ENCODE measurements at places on chromosomes 16 and 17.

DNA sequence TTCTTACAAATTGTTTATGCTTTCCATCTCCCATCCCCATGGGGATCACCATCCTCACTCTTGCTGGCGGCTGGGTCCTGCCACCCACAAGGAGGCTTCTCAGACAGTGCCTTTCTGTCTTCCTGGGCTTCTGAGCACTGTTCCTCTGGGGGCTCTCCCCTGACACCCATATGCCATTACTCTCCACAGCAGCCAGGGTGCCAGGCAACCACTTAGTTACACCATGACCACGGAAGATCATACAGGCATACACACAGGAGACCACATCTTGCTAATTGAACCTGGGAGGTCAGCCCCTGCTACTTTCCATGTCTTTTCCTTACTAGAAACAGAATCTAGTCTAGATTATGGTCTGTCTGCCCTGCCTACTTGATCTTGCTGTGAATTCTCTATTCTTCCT, 27.7 kb upstream of the HS3ST2 start:
- no peak for DNase-seq

GRCh38 chr16:14077918-14078317, 6.8 kb downstream of the MRTFB start:
- no peak for DNase-seq

GRCh38 chr16:25151996-25152395, 40.5 kb downstream of the LCMT1 start:
- no peak for DNase-seq

DNA sequence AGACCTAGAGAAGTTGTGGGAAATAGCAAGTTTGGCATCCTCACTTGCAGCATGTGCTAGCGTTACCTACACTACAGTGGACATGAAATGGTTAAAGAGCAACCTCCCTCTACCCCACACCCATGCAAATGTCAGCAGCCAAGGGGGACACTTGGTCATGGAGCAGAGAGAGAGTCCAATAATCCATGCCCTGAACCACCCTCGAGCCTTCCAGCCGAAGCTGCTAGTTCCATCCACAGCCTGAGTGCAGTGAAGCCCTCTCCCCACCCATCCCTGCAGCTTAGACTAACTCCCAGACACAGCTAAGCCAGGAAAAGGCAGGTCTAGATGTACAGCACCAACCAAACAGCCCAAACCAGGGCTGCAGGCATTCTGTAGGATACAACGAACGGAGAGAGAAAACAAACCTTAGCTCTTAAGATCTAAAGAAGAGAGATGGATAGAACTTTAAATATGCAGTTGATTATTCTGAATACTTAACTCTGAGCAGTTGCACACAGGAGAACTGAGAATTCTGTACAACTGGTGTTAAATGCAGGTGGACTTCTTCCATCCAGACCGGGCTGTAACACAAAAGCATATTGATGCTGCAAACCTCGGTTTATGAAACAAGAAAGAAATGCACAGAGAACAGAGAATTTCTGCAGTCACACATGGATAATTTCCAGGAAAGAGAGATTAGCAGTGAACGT, 93.8 kb downstream of the SALL1 start:
- DNase-seq = no peak

DNA sequence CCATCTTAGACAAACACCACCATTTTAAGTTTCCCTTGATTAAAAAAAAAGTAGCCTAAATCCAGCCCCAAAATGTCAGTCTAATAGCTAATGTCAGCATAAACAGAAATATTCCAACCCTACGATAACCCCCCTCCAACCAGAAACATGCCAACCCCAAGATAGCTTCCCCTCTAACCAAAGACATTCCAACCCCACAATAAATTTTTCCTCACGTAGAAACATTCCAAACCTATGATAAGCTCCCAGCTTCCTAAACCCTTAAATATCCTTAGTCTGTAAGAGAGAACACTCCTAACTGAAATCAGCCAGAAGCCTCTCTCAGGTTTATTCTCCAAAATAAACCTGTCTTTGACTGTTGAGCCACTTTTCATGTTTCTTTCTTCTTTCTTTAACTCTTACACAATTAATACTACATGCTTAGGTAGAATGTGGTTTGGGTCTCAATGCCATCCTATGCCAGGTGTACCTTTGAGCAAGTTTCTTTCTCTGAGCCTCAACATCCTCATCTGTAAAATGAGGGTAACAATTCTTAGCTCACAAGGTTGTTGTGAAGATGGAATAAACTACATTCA, 10.5 kb upstream of the KRT38 start:
- DNase-seq = no peak

- no peak for DNase-seq
These were observed 246.9 kb upstream of the GSE1 start for GRCh38 chr16:85366031-85366763.

DNA sequence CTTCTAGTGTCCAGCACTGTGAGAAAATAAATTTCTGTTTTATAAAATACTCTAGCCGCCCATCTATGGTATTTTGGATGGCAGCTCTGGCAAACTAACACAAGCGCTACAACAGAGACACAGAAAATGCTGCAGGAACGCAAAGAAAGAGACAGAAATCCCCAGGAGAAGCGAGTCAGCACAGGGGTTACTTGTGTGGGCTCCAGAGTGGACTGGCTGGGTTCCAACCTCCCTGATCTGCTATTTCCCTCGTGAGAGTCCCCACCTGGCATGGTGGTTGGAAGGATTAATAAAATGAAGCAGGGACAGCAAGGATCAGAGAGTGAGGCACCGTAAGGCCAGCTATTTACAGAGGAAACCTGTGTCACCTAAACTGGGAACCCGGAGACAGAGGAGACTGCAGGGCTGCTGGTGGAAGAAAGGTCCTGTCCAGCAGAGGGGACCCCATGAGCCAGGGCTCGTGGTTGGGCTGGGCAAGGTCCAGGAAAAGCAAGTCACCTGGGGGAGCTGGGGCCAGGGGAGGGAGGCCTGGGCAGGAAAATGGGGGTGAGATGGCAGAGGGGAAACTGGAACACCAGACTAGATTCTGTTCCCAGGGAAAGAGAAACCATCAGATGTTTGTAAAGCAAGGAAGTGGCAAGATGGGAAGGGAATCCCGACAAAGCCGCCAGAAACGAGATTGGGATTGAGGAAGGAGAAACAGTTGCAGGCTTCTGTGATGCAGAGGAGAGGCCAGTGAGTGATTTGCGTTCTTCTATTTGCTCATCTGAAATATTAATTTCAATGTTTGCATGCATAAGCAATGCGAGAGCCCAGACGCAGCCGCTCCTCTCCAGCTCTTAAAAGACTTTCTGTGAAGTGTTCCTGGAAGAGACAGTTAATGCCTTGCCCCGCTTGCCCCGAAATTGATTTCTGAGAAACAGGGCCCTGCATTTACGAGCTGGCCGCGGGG, 63.0 kb upstream of the TEKT3 start:
- no peak for DNase-seq

DNA sequence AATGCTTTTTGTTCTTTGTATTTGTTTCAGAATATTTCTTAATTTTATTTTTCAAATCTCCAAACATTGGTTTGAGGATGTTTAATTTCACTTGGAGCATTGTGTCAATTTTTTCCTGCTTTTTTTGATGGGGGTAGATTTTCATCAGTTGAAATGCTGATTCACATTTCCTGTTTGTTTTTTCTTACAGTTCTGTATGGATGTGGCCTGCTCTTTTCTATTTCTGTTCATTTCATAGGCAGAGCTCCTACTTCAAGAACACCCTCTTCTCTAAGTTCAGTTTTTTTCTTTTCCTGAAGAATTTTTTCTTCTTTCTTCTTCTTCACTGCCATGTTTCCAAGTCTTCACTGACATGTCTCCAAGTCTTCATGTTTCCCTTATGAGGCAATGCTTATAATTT, 8.8 kb downstream of the MBTD1 start:
- DNase-seq = no peak

- DNase-seq = peak; percentile 86
These were observed at the start of gene ZNF624 for GRCh38 chr17:16653367-16654041. ZNF624 (minus strand) TSS chr17:16653850.

DNA sequence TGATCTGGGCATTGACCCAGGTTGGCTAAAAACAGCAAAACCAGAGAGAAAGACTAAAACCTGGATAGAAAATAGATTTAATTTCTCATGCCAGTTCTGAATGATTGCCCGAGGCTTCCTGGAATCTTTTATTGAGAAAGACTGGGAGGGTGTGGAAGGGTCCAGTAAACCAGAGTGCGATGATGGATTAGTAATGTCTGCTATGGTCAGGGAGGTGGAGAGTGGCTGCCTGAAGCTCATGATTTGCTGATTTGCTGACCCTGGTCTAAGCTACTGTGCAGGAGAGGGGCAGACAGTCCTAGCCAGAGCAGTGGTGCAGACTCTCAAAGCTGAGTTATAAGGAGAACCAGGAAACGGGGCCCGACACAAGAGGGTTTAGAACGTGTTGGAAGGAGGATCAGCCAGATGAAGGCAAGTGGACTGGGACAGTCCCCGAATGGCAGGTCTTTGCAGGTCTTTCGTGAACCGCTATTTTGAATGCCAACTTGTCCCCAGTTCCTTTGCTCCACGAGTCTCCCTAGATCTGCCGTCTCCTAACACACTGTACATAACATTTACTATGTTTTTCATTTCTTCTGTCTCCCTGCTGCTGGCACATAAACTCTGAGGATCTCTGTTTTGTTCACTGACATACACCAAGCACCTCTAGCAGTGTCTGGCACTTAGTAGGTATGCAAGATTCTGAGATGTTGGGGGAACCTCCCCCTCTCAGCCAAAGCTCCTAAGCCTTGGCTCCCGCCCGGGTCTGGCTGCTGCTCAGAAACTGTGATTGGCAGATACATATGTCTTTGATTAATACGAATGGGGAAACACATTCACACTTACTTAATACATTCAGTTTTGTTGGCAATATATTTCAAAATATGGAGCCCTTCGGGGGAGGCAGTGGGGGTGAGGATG, 237.3 kb upstream of the TNRC6C start:
- no peak for DNase-seq

DNA sequence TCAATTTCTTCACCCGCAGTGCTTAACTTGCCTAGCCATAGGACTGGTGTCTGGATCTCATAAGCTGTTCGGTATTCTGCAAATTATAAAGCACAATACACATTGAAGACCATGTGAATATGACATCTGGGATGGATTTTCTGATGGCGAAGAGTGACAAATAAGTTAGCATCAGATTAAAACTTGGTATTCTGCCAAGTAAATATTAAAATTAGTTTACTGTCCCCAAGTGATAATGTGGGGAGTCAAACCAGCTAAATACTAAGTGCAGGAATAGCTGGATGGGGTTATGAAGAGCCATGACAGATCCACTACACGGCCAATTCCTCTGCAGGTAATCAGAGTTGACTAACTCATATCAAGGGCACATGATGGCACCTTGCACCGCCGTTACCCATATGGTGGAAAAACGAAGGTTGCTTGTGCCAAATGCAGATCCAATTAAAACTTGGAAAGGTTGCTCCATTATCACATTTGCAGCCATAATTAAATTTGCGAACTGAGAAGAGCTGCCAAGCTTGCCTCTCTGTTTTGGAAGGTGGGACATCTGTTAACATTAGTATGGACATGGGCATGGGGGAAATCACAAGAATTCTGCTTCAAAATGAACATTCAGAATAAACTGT, 114.9 kb upstream of the TOM1L1 start:
- DNase-seq = no peak

- DNase-seq = no peak
These were observed 20.7 kb downstream of the BANP start for GRCh38 chr16:87971933-87972332.

- DNase-seq = no peak
These were observed 12.9 kb downstream of the VASN start for GRCh38 chr16:4384509-4384942.

DNA sequence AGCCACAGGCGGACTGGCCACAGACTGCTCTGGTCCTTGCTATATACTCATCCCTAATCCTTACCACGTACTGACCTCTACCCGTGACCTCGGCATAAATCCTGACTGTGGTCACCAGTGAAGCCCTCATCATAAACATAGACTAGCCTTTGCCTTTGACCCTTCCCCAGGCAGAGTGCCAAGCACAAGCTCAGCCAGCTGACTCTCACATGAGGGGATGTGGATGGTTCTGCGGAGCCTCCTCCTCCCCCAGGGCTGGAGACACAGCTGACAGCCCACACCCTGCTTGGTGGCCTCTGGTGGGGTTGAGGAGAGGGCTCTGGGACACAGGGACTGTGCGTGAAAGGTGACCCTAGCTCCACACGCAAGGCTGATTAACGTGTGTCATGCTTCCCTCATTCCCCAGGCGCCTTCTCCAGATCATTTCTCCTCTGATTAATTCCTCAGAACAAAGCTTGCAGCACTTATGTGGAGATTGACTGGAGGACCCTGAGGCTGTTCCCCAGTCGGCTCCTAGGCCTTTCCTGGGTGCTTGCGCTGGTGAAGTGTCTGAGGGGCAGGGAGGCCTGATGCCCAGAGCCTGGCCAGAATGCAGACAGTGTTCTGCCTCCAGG, 241.5 kb upstream of the NLRP1 start:
- no peak for DNase-seq

Measured in stimulated activated CD4-positive, alpha-beta T cell treated with anti-CD3 and anti-CD28 coated beads, Interleukin-4, amount 100 ng/mL, for 48 hours (primary cell).